CD4-positive, alpha-beta T cell treated with Interleukin-15 for 4 hours (primary cell): ENCODE measurements at places on chromosomes 12 and 14.

- no peak for DNase-seq
Observed at GRCh38 chr12:124862768-124863415, 772 bp downstream of the SCARB1 start.

- DNase-seq, result peak; percentile 29
Observed at GRCh38 chr12:128829861-128830504, 6.2 kb upstream of the SLC15A4 start.

DNA sequence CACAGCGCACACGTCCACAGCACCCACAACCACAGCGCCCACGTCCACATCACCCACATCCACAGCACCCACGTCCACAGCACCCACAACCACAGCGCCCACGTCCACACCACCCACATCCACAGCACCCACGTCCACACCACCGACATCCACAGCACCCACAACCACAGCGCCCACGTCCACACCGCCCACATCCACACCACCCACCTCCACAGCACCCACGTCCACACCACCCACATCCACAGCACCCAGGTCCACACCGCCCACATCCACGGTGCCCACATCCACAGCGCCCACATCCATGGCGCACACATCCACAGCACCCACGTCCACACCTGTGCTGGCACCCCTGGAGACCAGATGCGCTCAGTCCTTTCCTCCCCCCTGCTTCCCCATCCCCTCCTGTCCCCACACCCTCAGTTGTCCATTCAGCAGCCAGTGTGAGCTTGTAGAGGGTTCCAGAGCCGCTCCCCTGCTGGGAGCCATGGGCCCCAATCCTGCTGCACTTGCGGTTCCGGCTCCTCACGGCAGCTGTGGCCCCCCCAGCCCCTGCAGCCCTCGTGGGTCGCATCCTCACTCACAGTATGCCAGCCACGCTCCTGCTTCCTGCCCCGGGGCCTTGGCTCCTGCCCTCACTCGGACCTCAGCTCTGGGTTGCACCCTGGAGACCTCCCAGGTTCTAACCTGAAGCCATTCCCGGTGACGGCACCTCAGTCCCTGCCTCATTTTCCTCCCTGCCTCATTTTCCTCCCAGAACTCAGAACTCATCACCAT, 37.8 kb downstream of the GALNT9 start:
- DNase-seq, result no peak

DNA sequence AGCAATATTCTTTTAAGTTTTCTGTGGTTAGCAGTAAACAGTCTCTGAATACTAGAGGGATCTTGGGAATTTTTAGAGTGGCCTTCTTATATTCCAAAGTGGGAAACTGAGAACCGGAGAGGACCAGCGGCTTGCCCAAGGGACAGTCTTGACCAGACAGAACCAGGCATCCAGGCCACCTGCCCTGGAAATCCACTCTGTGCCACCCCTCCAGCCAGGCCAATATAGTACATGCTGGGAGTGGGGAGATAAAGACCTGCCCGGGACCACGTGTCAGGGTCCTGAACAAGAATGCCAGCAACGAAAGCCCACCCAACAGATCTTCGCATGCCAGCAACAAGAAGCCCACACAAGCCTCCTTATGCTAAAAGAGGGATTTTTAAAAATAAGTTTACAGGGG, 49.4 kb upstream of the RIN3 start:
- DNase-seq, result no peak

- no peak for DNase-seq
Observed at GRCh38 chr14:65007202-65007601, 20.5 kb downstream of the FNTB start.

DNA sequence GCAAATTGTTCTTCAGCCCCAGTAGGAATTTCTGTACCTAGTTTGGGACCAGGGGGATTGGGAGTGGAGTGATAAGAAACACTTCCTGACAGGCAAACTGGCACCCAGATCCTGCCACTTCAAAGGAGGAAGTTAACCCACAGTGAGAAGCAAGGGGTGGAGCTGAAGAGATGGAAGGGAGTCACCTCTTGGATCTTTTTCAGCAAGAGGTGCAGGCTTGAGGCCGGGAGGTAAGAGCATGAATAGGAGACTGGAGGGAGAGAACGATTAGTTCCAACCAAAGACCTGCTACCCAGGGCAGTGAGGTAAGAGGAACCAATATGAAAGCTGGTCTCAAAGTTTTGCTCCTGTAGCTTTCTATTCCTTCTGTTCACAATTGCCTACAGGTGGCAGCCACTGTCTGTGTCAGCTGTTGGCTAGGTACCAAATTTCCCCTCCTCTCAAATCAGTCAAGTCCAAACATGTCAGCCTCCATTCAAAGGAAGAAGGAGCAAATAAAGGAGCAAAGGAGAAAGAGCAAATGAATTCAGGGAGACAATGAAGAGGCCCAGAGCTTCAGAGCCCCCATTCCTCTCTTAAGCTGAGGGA, 14.9 kb upstream of the TAC3 start:
- no peak for DNase-seq

DNA sequence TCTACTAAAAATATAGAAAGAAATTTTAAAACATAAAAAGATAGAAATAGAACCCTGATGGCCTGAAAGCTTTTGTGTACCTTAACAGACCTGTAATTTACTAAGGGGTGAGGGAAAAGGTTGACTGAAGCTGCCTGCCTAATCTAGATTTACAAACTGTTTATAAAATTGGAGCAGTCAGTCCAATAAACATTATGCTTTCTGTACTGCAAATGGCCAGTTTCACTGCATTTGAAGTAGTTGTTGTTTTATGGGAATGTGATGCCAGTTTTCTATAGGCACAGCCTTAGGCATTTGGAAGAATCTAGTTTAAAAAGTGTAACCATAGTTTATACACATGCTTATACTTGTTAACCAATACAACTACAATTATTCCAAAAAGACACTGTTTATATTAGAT, 19.1 kb downstream of the SIX1 start:
- no peak for DNase-seq

- DNase-seq, result no peak
Observed at GRCh38 chr14:39366460-39367386, 65.5 kb downstream of the FBXO33 start.

GRCh38 chr12:75704664-75705063, 193.3 kb upstream of the KRR1 start:
- DNase-seq, result no peak

DNA sequence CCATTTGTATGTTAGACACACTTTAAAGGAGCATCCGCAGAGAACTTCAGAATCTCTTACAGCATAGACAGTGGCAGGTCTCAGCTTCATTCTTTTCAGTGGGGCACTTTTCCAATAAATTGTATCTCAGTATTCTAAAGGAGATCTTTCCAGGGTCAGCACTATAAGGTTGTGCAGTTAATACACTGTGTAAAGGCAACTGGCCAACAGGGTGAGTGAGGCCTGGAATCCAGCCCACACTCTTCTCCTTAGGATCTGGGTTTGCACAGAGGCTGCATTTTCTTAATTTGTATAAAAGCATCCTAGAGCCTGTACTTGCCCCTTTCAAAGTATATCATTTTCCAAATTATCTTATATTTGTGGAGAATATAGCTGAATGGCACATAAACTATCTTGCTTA, 94.2 kb downstream of the MYF5 start:
- no peak for DNase-seq

GRCh38 chr12:50517421-50518048, 12.8 kb downstream of the DIP2B start:
- DNase-seq, result peak; percentile 37

GRCh38 chr12:61367281-61367785, 892.9 kb upstream of the USP15 start:
- no peak for DNase-seq

GRCh38 chr14:74015963-74016362, 3.1 kb downstream of the ENTPD5 start:
- DNase-seq, result no peak

DNA sequence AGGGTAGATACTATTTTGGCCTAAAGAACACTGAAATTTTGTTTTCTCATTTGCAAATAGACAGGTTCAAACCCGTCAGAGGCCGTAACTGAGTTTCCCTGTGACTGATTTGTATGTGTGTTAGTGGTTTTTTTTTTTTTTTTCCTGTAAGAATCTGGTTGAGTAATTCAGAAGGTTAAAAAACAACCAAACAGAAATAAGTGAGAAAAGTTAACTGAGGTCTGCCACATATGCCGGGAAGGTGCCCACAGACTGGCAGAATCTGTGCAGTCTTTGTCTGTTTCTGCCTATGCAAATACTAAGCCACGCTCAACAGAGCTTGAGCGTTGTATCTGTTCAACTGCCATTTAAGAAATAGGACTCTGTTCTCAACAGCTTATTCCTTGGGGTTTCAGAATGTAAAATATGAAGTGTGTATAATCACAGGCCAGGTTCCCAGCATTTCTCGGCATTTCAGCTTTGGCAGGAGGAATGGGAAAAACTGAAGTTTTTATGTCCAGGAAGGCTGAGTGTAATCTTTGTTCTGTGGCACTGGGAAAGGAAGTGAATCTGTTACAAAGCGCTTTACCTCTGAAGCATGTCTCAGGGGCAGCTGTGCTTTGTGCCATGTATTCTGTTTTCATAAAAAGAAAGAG, 181.9 kb downstream of the PRKCH start:
- DNase-seq, result peak; percentile 78

DNA sequence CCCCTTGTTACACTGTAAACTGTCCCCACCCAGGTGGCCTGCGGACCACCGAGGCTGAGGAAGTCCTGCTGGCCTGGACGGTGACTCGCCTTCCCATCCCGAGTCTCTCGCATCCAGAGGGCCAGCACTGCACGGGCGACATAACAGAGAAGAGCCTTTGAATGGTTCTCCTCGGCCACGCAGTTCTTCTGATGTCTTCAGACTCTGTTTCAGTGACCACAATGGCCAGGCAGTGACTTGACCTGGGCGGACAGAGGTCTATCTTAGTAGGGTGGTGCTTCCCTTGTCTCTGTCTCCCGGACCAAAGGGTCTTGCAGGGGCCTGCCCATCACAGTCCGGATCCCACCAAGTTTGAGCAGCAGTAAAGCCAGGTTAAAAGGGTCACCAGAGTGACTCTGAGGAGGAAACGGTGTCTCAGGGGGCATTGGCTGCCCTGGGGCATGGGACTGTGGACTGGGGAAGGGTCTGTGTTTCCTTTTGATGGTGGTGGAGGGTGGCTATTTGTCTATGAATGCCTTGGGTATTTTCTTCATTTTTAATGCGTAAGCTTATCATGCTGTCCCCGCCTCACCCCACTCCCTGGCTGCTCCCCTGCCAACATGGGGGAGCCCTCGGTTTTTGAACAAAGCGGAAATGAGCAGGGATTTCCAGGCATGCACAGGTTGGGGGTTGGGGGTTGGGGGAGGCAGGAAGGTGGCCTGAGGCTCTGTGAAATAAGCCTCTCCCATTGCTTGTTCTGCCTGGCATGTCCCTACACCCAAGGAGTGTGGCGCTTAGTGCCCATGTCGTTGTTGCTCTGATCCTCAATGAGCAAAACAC, 10.3 kb downstream of the KRT85 start:
- DNase-seq, result no peak

DNA sequence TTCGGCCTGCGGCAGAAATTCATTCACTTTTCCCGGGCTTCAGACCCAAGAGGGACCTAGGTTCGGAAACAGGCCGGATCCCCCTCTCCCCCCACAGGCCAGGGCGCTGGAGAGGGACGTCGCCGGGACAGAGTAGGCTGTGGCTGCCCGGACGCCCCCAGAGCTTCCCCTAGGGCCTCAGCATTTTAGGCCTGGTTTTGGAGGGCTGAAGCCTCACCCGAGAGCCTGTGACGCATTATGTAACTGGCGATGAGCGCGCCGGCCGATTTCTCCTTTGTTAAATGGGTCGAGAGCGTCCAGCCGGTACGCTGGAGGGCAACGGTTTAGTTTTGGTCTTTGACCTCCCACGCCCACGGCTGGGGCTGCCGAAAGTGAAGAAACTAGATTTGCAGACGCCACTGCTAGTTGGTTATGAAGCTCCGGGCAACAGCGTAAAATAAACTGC, 657 bp downstream of the PEBP1 start:
- DNase-seq, result peak; percentile 22

DNA sequence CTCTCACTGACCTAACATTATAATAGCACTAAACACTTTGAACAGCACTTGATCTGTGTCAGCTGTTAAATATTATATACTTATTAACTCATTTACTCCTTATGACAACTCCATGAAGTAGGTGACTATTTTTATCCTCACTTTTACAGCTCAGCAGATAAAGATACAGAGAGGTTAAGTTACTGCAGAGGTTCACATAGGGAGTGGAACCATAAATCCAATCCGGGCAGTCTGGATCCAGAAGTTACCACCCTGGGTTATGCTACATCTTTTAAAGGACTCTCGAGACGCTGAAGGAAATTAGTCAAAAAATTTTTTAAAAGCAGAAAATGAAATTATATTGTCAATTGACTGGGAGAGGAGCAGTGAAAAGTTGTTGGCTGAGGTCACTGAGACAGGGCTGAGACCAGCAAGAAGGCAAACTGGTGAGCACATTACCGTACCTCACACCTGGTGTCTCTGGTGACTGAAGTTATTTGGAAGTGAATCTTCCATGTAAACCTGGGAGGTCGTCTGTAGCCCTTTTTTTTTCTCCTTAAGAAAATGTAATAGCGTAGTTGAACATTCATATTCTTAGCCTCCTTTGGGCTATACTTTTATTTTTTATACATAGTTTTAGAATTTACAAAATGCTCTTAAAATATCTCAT, 1.2 kb upstream of the RIMKLB start:
- DNase-seq, result no peak

- DNase-seq, result no peak
Observed at GRCh38 chr14:24775950-24776349, 142.0 kb upstream of the GZMB start.

GRCh38 chr12:106987846-106988245, 900 bp upstream of the MTERF2 start:
- DNase-seq, result no peak

DNA sequence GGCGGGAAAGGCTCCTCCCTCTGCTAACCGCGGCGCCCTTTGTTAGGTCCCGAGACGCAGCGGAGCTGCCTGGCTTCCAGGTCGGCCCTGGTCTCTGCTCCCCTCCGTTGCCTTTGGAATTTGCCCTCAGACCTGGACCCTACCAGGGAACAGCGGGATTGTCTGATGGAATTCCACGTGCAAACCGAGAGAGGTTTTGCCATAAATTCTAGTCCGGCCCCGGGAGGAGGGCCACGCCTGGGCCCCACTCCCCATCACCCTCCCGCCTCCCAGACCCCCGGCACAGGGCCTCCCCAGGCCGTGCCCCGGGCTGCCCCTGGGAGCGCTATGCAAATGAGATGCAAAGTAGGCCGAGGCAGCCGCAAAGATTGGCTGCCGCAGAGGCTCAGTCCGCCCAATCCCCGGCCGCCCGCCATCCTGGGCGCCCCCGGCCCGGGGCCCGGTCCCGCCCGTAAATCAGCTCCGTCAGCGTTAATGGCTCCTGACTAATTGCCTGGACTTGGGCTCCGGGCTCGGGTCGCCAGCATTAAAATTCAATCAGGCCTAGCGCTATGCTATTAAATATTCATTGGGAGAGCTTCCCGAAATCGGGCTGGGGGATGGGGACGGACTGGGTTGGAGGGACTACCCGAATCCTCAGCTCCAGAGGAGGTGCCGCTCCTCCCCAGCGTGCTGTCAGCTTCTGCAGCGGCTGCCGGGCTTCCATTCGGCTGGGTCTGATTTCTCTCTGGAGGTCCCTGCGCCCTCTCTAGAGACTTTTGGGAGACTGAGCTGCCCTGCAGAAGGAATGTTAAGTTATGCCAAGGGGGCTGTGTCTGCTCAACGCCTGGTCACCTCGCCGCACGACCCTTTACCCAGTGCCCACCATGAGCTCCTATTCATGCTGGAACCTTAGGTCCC, 15.7 kb upstream of the FIGNL2 start:
- DNase-seq, result no peak

- no peak for DNase-seq
Observed at GRCh38 chr14:23344481-23344880, 8.2 kb downstream of the SLC22A17 start.

GRCh38 chr14:65824285-65824977, 411.9 kb downstream of the FUT8 start:
- DNase-seq, result peak; percentile 85
